ENCODE measurements at places on chromosomes 5 and 9.

GRCh38 chr9:90767523-90768100 is 34.0 kb upstream of the SYK start:
- DNase-seq = no peak

GRCh38 chr5:60903356-60903755 is 41.5 kb downstream of the ERCC8 start:
- DNase-seq = no peak

DNA sequence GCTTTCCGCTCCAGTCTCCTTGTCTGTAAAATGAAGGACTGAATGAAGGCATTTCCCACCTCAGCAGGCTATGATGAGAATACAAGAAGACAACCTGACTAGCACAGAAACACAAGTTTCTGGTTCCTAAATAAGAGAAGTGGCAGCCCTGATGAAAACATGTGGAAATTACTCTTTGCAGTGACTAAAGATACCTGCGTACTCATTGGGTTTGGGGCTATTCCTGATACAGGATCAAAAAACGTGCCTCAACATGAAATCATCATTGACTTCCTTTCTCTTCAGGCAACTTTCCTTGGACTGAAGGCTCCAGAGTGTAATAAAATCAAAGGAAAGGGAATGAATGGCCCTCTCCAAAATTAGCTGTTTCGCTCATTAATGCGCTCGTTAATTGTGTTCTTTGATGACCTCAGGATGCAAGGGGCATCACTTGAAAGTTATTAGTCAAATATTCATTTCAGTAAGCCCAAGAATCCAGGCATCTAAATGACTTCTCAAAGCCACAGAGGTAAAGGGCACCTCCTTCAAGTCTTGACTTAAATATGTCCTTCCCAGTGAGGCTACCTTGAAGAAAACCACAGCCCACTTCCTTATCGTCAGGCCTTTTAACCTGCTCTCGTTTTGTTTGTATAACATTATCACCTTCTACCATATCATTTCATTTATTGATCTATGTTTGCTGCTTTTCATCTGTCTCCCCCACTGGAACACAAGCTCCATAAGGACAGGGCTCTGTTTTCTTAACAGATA is 68.9 kb downstream of the RASEF start:
- DNase-seq = no peak

GRCh38 chr5:57410374-57411320 is 72.0 kb downstream of the ACTBL2 start:
- no peak for DNase-seq

DNA sequence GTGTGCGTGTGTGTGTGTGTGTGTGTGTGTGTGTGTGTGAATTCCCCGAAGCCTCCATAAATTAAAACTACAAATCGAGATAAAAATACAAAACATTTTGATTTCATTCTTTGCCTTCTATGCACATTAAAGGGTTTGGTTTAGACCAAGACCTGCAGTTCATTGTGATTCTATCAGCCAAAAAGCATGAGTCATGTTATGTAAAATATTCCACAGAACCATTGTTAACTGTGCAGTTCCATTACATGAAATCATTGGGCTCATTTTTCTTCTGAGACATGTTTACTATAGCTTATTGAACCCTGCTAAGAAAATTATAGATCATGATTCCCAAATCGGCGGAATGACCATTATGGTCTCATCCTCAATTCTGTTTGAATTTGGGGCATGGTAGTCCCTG is 11.7 kb downstream of the CAVIN4 start:
- no peak for DNase-seq

DNA sequence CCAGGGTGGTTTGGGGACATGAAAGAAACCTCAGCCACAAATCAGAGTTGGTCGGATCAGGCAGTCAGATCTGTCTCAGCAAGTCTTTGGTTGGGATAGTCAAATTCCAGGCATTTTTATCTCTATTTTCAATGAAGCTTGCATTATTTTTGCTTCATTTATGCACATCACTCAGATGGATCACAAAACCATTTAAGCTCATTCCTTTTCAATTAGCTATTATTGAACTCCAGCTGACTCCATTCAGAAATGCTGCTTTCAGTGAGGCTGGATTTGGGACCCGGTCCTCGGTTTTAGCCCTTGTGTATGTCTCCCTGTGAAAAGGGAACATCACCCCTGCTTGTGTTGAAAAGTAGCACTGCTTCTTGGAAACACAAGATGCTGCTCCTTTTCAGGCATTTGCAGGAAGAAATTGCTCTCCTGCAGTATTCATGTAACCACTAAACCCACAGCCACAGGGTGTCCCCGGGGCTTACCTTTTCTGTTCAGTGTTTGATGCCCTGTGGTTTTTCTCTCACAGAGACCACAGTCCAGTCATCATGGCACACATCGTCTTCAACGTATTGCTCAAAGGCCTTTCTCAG is 232.9 kb downstream of the NFIB start:
- no peak for DNase-seq

DNA sequence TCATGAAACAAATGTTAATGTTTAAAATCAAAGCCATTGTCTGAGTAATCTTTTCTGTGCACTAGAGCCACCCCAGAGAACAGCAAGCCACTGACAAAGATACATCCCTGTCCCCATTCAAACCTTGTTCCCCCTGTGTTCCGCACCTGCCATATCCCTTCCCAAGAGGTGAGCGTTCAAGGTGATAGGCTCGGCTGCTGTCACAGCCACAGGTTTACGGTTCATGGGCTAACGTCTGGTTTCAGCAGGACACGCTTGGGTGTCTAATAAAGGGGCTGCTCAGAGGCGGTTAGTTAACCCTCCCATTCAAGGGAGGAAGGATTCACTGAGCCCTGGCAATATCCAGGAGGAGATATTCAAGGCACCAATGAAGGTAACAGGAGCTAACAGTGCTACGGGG is 24.5 kb upstream of the LAMC3 start:
- no peak for DNase-seq

- DNase-seq = no peak
Observed at GRCh38 chr9:13330396-13331004, 51.0 kb upstream of the MPDZ start.

DNA sequence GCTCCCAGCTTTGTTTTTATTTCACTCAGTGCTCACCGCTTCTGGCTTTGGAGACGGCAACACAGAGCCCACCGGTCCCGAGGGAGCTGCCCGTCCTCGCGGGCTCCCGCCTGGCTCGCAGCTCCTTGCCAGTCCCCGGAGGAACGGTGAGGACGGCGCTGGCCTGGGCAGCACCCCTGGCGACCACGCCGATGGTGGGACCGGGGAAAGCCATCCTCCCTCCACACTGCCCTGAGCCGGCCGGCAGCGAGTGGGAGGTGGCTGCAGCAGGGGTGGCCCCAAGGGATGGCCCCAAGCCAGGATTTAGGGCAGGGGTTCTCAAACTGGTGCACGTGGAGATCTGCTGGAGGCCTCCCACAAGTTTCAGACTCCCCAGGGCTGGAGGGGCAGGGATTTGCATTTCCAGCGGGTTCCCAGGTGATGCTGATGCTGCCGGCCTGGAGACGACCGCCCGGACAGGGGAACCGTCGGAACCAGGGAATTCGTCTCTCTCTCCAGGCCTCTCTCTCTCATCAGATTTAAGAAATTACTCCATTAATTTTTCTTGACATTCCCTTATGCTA is 293.2 kb upstream of the IRX4 start:
- no peak for DNase-seq

GRCh38 chr5:64979531-64979930 is 210.8 kb downstream of the CWC27 start:
- DNase-seq = no peak

DNA sequence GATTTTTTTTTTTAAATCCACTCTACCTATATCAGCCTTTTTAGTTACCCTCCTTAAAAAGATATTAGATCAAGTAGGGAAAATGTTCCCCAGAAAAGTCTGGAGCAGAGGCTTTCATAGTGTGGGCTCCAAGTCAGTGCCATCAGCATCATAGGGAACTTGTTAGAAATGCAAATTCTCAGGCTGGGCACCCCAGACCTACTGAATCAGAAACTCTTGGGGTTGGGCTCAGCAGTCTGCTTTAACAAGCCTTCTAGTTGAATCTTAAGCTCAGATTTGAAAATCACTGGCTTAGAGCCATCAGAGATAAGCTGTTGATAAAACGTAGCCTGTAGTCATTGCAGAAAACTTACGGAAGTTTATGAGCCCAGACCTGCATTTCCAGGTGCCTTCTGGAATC is 140.1 kb downstream of the TMEM38B start:
- no peak for DNase-seq

DNA sequence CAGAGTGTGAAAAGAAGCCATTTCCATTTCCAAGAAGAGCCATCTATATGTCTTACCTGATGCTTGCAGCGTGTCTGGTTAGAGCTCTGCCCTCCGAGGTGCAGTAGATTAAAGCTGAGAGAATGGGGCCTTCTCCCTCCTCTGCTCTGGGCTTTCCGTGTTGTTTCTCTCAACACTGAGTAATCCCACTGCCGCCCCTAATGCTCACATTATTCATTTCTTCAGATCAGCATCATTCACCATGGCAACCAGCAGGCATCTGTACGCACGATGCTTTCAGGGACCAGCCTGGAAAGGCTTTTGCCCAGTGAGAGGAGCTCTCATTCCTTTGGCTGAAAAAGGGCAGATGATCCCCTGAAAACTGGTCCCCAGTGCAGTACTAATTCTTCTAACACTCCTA is 79.6 kb downstream of the CYFIP2 start:
- no peak for DNase-seq

DNA sequence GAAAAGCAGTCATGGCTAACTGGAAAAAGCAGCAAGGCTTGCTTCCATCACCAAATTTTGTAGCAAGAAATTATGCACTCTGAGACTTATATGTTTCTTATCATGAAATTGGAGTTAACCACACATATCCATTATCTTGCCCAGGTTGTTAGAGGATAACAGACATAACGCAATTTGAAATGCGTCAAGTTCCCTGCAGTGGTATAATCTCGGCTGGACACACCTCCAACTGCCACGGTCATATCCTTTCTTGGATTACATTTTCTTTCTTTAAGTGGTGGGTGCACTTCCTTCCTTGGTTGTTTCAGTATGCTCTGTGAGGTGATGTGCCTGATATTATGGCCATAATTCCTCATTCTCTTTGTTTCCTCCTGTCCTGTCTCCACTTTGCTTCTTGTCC is 695.0 kb upstream of the DMAC1 start:
- no peak for DNase-seq

GRCh38 chr5:73797132-73797510 is 171.1 kb downstream of the ARHGEF28 start:
- no peak for DNase-seq

GRCh38 chr5:177222269-177222668 is 81.2 kb downstream of the RAB24 start:
- no peak for DNase-seq

Measured in stimulated activated CD8-positive, alpha-beta memory T cell treated with anti-CD3 and anti-CD28 coated beads, Interleukin-12 subunit alpha, Interleukin-12 subunit beta, amount 100 ng/mL, for 4 hours (primary cell).